ENCODE measurements at places on chromosomes 2 and 18.
A peak's percentile ranks its signal among the peaks of the same experiment; 100 is the strongest.

- no peak for DNase-seq
Observed at GRCh38 chr18:26928670-26929313, 63.3 kb upstream of the AQP4 start.

GRCh38 chr2:204260901-204261300, 284.4 kb upstream of the PARD3B start:
- DNase-seq, result no peak

DNA sequence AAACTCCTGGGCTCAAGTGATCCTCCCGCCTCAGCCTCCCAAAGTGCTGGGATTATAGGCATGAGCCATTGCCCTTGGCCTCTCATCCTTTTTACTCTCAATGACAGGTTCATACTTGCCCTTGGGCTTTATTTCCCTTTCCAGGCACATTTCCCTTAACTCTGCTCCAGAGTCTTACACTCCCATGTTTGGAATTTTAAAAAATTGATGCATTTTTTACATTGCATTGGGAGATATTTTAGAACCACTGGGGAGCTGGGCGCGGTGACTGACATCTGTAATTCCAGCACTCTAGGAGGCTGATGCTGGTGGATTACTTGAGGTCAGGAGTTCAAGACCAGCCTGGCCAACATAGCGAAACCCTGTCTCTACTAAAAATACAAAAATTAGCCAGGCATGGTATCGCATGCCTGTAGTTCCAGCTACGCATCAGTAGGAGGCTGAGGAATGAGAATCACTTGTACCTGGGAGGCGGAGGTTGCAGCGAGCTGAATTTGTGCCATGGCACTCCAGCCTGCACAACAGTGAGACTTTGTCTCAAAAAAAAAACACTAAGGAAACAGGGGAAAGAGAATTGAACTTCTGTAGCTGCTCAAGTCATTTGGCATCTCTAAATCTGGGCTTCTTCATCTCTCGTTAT, 18.2 kb downstream of the TGIF1 start:
- DNase-seq, result no peak

- no peak for DNase-seq
Observed at GRCh38 chr2:69624131-69624530, 19.4 kb downstream of the AAK1 start.

DNA sequence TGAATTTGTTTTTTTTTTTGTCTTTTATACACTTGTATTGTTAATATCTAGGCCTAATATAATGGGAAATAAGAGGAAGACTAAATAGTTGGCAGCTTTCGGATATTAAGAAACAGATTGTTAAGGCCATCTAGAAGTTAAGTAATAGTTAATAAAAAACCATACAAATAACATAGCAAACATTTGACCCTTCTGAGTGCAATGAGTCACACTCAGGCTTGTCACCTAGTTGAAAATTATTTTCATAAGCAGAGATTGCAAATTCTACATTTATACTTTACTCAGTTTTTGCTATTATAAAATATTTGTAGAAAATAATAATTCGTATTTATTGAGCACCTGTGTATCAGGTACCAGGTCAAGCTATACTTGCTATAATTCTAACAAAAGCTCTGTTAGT, 2.4 kb downstream of the NUP35 start:
- no peak for DNase-seq

- no peak for DNase-seq
Observed at GRCh38 chr2:2839782-2840531, 508.9 kb upstream of the MYT1L start.

DNA sequence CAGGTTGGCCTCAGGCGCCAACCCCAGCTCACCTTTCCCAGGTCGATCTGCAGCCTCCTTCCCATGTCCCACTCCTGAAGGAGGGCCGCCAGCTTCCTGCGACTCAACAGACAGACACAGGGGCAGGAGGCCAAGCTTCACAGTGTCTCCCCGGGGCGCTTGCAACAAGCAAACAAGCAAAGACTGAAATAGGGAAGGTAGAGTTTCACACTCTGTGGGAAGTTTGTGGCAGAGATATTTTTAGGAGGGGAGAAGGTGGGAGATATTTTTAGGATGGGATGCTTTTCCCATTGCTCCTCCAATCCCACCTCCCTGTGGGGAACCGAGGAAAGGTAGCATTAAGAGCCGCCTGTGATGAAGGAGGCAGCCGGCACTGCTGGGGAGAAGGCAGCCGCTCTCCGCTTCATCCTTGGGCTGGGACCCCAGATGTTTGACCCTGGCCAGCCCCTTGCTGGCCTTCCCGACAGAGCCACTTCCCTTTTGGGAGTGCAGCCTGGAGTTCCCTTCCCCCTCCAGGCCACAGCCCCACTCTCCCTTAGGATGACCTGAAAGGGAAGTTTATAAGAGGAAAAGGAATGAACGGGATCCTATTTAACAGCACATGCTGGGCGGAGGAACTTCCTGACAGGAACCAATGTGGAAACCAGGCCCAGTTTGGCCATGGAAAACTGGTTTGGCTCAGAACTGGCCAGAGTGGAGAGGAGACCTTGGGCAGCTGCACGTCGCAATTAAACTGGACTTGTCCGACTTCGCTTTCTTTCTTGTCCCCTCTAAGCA, 142.2 kb upstream of the SMAD2 start:
- no peak for DNase-seq

DNA sequence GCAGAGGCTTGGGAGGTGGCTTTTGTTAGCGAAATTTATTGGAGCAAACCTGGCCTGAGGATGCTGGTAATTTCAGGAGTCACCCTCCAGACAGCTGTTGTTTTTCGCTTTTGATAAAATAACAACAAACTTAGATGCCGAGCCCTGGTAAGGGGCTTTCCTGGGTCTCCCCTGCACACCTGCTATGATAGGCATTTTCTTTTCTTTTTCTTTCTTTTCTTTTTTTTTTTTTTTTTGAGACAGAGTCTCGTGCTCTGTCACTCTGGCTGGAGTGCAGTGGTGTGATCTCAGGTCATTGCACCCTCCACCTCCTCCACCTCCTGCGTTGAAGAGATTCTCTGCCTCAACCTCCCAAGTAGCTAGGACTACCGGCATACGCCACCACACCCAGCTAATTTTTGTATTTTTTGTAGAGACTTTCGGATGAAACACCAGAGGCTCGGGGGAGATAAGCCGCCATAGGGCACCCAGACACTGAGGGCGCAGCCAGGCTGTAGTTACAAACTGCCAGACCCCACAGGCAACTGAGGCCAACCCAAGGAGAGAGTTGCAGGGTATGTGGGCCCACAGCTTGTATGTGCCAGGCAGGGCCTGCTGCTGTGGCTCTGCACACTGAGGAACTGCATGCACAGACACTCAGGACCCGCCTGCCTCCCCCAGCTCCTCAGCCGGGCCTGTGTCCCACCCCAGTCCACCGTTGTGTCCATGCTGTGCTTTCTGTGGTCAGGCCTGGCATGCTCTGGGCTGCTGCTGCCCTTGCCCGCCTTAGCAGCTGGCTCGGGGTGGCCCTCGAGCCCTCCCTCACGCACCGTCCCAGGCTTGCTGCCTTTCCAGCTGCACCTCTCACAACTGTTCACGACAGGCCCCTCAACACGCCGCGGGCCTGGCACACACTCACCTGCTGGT, 3.9 kb downstream of the GYPC start:
- no peak for DNase-seq

- no peak for DNase-seq
Observed at GRCh38 chr18:36074435-36074834, 7.1 kb upstream of the RPRD1A start.

- DNase-seq, result no peak
Observed at GRCh38 chr2:41206004-41206403, 754.1 kb upstream of the SLC8A1 start.

DNA sequence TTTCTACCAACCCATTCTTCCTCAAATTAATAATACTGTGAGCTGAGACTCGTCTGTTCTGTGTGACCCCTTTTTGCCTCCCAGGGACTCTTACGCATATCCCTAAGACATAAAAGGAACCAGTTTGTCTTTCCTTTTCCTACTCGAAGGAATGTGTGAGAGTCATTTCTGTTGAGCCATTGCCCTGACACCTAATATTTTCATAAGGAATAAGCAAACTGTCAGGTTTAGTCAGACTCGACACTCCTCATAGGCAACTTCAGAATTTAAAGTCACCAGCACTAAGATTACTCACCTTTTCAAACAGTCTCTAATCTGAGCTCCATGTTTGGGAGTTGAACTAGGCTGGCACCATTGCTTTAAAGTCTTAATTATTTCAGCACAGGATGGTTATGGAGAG, 305.5 kb downstream of the IKZF2 start:
- no peak for DNase-seq

DNA sequence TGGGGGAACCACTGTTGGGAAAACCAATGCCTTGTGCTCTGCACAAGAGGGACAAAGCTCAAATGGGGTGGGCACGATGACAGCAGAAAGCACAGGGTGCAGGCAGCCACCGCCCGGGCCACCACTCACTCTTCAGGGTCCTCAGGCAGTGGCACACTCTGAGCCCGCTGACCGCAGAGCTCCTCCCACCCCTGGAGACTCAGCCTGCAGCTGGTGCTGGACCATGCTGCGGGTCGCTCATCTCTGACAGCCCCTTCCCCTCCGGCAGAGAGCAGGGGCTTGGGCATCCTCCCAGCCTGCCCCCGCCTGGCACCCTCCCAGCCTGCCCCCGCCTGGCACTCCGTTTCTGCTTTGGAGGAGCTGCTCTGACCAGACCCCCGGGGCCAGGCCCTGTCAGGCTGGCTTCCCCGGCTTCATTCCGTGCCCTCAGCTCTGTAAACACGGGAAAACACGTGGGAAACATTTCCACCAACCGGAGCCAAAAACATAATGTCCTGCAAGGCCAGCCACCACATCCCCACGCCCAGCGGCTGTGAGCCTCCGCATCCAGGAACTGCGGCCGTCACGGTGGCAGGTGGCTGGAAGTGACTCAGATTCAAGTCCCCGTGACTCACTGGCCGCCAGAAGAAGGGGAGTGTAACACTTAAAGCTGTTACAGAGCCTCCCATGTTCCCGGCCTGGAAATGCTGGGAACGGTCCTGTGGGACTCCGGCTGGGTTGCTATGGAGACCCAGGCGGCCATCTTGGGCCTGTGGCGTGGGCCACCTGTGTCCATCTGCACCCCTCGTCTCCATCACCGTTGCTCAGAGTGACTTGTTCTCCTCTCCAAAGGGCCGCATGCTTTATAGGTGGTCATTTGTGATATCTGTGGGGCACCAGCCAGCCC, 6.8 kb upstream of the SNED1 start:
- peak; percentile 92 for DNase-seq

Data from HFF-Myc (cell line).